HepG2 (cell line): ENCODE measurements at places on chromosomes 13 and 19.

- no peak for DNase-seq
Measured at GRCh38 chr13:106490569-106491321, 44.7 kb downstream of the EFNB2 start.

GRCh38 chr13:28120317-28120716 is 18.0 kb upstream of the PAN3 start:
- no peak for DNase-seq

- DNase-seq: no peak
Measured at GRCh38 chr13:39998166-39998565, 342.7 kb downstream of the COG6 start.

GRCh38 chr13:113092776-113093579 is 12.6 kb upstream of the F7 start:
- DNase-seq: no peak

GRCh38 chr13:41058295-41059070 is 2.8 kb upstream of the WBP4 start:
- DNase-seq: no peak

- no peak for DNase-seq
Measured at GRCh38 chr13:27259831-27260230, 8.5 kb downstream of the RPL21 start.

DNA sequence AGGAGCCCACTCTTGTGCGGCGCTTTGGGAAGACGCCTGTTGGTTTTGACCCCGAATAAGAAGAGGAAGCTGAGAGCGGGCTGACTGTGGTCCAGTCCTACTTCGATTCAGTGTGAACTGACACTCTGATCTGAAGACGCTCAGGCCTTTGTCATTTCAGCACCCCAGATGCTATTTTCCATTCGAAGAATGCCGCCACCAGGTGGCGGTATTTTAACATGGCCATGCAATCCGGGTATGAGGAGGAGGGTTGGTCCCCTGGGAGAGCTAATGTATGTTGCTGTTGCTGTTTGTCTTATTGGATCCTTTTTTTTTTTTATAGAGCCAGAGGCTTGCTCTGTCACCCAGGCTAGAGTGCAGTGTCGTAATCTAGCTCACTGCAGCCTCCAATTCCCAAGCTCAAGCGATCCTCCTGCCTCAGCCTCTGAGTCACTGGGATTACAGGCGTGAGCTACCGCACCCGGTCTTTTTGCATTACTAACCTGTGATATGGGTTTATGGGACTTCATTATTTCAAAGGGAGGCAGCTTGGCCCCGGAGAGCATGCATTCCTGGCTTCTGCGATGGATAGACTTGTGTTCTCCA is 803 bp upstream of the TIMM44 start:
- DNase-seq: peak; percentile 86

- no peak for DNase-seq
Measured at GRCh38 chr19:10274589-10274988, 3.7 kb downstream of the ICAM1 start.

DNA sequence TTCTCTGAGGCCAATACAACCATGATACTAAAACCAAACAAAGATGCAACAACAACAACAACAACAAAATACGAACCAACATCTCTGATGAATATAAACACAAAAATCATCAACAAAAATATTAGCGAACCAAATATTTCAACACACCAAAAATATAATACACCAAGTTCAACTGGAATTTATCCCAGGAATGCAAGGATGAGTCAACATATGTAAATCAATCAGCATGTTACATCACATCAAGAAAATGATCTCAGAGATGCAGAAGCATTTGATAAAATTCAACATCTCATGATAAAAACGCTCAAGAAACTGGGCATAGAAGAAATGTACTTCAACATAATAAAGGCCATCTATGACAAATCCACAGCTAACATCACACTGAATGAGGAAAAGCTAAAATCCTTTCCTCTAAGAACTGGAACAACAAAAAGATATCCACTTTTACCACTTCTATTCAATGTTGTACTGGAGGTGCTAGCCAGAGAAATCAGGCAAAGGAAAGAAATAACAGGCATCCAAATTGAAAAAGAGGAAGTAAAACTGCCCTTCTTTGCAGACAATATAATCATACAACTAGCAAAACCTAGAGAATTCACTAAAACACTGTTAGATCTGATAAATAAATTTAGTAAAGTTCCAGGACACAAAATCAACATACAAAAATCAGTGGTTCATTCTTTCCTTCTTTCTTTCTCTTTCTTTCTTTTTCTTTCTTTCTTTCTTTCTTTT is 2448.7 kb upstream of the PCDH20 start:
- no peak for DNase-seq

- no peak for DNase-seq
Measured at GRCh38 chr19:6740589-6741343, 1.3 kb downstream of the TRIP10 start.

- no peak for DNase-seq
Measured at GRCh38 chr19:31337008-31337914, 12.0 kb downstream of the TSHZ3 start.

GRCh38 chr13:25218019-25218418 is 45.9 kb upstream of the AMER2 start:
- DNase-seq: no peak

- DNase-seq: no peak
Measured at GRCh38 chr19:27714857-27715256, 1498.1 kb downstream of the UQCRFS1 start.

- DNase-seq: no peak
Measured at GRCh38 chr13:30443957-30444404, 21.7 kb downstream of the UBE2L5 start.

DNA sequence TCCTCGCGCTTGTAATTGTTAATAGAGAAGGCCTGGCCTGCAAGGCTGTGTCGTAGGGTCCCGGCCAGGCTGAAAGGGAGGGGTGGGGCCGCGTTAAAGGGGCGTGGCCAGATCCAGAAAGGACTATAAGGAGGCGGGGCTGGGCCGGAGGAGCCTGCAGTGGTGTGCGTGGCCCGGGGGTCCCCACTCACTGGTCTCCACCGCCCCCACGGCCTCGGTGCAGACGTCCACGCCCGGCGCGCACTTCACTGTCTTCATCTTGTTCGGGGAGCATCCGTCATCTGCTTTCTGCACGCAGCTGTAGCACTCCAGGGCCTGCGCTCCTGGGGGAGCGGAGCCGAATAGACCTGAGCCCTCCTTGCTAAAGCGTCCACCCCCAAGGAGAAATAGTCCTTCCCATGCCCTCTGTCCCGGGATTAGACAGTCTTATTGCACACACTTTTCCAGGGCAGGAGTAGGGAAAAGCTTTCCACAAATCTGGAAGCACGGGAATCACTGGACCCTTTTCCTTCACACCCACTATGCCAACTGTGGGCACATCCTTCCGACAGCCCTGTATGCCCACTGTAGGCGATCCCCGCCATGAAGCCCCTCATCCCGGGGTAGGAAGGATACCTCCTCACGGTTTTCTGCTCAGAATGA is 1.2 kb downstream of the LYPD3 start:
- DNase-seq: no peak

GRCh38 chr13:74191410-74191809 is 57.2 kb upstream of the KLF12 start:
- DNase-seq: no peak

GRCh38 chr13:93080587-93080986 is 146.0 kb upstream of the GPC6 start:
- DNase-seq: no peak

- no peak for DNase-seq
Measured at GRCh38 chr13:43792076-43792881, 5.5 kb upstream of the ENOX1 start.

GRCh38 chr13:75352641-75353327 is 129.2 kb downstream of the TBC1D4 start:
- no peak for DNase-seq

DNA sequence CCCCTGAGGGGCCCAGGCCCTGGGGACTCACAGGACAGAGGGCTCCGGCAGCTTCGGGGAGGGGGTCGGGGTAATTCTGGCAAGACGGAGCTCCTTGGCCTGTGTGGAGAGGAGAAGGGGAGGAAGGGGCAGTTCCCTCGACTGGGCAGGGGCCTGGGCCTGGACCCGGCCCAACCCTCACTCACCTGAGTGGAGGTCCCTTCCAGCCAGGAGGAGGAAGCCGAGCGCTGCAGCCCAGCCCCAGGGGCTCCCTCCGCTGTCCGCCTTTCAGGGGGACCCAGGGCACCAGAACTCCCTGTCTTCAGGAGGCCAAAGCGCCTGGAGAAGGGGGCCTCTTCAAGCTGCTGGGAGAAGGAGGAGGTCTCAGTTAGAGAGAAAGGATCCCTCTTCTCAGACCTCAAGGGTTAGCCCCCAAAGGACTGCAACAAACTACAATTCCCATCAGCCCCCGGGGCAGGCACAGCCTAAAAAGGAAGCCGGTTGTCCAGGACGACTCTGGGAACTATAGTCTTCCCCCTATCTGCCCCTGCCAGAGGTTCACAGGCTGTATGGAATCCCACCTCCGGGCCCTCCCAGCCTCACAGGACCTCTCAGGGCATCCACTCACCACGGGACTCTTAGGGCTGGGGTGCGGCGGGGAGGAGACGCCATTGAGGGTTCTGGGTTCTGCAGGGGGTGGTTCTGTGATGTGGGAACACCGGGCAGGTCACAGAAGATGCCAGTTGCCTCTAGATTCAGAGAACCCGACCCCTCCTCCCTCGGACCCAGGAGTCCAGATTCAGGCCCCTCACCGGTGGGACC is 19.8 kb downstream of the EPS8L1 start:
- DNase-seq: no peak
